GM18507 (cell line): ENCODE measurements at places on chromosomes 5 and 9.

- DNase-seq: no peak
Measured at GRCh38 chr9:33329979-33330378, 39.7 kb downstream of the NFX1 start.

DNA sequence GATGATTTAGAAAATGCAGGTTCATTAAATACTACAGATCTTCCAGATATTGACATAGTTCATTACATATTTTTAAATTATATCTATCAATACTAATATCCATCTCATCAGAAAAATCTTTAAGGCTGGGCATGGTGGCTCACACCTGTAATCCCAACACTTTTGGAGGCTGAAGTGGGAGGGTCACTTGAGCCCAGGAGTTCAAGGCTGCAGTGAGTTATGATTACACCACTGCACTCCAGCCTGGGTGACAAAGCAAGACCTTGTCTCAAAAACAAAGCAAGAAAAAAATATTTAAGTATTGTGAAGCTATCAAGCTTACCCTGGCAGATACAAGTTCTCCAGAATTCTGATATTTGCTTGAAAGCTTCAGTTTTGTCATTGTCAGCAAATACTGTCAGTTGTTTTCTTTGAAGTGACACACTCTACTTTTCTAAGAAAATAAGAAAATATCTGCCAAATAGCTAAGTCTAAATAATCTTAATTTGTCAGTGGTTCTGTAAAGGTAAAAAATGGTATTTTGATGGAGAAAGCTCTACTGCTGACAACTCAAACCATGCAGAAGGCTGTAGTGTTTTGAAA lies 14.9 kb downstream of the LYRM7 start:
- DNase-seq: no peak

DNA sequence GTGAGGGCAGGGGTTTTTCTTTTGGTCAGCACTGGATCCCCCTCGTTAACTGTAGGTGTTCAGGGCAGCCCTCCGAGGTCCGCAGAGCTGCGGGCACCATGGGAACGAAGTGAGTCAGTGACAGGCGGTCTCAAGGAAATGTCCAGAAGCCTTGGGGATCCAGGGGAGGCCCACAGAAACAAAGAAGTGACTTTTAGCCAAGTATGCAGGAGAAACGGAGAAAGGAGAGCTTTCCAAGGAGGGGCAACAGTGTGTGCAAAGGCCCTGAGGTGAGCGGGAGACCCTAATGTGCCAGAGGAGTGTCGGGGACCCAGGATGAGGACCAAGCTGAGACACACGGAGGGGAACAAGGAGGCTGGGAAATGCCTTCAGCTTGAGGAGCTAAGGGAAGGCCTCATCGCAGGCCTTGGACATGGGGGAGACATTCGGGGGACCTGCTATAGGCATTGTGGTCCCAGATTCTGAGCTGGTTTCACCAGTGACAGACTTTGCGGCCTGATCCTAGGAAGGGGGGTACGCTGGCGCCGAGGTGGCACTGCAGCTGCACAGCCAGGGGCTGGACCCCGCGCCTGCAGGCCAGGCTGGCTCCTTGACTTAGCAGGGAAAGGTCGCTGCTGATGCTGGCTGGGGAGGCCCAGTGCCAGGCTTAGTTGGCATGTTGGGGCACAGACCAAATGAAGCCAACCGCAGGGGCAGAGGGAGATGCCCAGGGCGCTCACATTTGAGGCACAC lies 3.3 kb downstream of the LTC4S start:
- DNase-seq: no peak

DNA sequence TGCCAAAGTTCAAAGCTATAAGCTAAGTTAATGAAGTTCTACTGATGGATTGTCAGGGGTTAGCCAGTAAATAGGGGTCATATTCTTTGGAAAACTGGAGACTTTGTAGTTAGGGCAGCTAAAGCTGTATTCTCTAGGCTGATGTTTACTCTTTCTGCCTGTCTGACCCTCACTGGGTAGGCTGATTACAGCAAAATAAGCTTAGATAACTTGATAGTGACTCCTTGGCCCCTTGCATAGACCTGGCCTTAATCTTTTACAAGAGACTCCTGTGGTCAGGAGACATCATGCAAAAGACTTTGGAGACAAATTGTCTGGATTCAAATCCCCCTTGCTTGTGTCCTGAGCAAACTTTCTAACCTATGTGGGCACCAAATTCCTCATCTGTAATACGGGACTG lies 314.4 kb upstream of the MSX2 start:
- no peak for DNase-seq

GRCh38 chr9:128421482-128421996 lies 882 bp downstream of the CERCAM start:
- no peak for DNase-seq

DNA sequence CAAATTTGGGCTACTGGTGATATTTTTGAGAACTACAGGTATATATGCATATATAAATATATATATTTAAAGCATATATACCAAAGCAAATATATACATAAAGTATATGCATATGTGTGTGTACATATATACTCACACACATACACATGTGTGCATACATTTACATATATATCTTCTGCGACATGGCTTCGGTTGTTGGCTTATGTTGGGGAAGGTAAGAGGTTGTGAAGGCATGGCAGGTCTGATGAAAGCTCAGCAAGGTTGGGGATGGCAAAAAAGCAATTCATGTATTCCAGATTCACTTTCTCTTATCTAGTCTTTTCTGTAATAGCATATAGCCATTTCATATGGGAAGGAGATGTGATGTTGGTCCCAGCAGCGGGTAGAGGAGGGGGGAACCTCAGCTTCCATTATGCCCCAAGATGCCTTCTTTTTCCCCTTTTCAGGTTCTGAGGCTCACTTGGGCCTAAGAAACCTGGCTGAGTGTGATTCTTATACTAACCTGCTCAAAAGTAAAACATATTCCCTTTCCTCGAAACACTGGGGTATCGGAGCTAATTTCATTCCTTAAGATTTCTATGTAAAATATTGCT lies 201.7 kb downstream of the MEF2C start:
- DNase-seq: no peak

DNA sequence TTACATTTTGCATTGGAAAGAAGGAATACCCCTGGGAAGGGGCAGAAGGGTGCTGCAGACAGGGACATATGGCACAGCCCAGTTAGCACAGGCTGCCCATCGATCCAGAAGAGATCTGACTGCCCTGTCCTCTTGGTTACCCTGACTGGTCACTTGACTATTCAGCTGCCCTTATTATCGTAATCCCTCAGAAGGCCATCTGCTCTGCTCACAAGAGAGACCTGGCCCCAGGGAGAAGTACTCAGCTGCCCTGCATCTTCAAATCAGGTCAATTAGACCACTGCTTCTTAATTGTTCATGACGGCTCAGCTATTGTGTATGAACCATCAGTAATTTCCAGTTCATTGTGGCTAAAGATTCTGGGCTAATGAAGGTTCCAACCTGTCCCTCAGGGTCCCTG lies 345.0 kb downstream of the TLE1 start:
- DNase-seq: no peak

- no peak for DNase-seq
Measured at GRCh38 chr5:25544652-25545249, 900.0 kb upstream of the CDH10 start.

DNA sequence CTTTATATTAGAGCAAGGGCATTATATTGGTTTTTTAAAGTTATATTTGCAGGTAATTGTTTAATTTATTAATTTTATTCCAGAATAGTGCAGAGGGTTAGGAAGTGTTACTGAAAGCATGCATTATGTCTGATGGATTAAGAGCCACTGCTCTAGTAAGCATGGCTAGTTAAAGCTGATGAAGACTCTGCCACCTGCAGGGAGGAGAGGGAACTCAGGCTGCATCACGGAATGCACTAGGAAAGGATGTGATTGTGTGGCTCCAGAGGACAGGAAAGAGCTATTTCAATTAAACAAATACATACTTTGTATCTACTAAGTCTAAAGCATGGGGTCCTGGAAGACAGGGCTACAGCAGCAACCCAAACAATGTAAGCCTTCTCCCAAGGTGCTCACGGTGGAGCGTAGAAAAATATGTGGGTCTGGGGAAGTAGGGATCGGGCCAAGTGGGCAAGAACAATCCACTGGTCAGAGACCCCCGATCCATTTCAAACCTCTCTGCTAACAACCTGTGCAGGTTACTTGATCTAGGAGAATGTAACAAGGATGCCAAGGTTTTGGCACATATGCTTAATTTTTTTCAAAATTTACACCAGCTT lies 15.3 kb upstream of the GRXCR2 start:
- DNase-seq: no peak

- no peak for DNase-seq
Measured at GRCh38 chr5:980001-980588, 28.5 kb upstream of the NKD2 start.

DNA sequence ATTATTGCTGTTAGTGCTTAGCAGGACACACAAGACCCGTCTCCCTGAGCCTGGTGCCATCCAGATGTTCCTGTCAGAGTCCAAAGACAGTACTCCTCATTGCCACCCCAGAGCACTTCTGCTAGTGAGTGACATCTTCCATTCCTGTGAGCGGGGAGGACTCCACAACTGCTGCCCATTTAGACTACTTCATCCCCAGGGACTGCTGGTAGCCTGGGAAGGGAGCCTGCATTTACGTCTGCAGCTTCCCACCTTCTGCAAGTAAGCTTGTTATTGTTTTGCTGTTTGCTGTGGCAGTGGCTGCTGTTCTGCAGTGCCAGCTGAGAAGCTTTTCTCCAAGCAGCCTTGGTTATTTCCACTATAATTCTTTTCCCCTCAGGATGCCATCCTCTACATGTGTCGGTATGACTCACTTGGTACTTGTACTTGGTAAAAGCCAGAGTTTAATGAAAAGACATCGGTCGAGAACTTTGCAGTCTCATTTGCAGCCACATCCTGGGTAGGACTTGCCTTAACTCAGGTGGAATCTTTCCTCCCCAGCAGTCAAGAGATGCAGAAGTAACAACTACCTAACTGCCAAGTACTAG lies 10.6 kb upstream of the MAP1B start:
- DNase-seq: no peak

DNA sequence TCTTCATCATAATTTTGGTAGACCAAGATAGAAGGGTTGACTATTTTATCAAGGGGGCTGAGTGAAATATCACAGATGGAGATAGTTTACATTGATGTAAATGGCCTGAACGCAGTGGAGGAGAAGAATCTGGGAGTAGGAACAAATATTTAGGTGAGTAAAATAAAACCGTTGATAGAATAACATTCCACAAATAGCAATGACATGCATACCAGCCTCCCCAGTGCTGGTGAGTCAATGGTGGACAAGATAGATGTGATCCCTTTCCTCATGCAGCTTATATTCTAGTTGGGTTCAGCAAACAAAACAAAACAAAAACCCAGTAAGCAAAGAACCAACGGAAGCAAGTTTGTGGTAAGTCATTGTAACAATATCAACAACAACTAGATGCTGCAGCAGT lies 385.2 kb downstream of the FAM170A start:
- no peak for DNase-seq

- DNase-seq: no peak
Measured at GRCh38 chr5:140007311-140007710, 35.8 kb downstream of the NRG2 start.

DNA sequence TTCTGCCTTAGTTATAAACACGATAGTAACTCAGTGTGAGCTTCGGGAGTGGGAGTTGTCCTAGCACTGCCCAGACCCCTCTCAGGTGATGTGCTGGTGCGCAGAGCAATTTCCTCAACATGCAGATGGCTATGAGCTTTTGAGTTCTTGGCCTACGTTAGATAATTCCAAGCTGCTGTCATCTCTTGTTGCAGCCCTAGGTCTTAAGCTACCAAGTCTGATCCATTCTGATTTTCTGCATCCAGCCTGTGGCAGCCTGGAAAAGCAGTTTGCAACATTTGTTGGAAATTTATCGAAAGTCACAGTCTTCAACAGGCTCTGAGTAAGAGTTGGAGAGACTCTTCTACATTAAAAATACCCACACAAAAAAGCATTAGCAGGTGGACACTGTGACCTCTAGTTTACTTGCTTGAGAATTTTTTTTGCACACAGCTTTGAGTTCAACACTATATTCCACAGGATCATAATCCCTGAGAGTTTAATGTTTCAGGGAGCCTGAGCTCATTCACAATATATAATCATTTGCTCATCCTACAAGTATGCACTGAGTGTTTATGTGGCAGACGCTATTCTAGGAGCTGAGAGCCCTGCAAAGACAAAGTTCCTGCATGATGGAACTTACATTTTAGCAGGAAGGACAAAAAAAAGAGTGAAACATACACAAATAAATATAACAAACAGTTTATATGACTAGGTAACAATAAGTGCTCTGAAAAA lies 91.6 kb downstream of the UBE2QL1 start:
- no peak for DNase-seq

- no peak for DNase-seq
Measured at GRCh38 chr5:34452170-34452828, 203.8 kb upstream of the RAI14 start.

DNA sequence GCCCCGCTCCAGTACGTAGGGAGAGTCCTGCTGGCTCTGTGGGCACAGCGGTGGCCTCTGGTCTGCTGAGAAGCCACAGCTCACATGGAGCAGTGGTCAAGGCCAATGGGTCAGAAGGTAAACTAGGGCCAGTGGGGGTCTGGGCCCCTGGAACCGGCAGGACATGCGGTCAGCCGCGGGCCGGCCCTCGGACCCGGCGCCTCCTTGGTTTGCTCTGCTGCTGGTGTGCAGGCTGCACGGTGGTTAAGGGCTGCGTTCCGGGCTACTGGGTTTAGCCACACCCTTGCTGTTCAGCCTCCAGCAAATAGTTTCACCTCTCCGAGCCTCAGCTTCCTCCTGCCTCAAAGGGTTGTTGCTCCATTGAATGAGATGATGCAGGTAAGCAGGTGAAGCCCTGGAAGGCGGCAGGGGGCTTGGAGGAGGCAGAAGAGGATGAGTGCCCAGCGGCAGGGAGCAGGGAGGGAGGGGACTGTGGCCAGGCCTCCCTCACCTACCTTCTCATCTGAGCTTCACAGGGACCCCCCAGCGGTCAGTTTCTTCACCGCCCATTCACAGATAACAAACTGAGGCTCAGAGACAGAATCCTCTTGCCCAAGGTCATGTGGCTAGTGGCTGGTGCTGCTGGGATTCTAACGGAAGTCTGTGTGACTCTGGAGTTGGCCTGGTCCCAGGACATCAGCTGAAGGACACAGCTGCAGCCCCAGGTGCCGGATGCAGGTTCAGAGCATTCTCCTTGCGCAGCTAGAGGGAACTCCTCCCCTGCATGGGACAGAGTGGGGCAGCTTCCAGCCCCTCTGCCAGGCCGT lies 3.7 kb upstream of the COL5A1 start:
- DNase-seq: no peak
